CD4-positive, alpha-beta T cell treated with Interferon alpha-2 for 1 hour (primary cell): ENCODE measurements at places on chromosomes 3 and 15.

- DNase-seq, result no peak
Measured at GRCh38 chr15:50484781-50485180, 60.6 kb downstream of the USP8 start.

DNA sequence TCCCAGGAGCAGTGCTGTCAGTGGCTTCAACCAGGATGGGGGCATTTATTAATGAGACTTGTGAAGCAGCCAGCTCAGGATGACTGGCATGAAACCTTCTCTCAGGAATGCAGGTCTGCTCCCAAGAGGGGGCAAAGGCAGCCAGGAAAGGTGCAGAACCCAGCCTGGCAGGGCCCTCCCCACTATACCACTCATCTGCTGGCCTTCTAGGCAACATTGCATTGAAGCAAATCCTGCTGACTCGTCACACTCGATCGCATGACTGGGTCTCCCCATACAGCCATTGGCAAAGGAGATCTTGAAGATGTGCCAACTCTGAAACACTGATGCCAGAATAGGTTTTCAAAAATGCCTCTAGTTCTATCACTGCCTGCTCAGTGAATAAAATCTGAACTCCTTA, 65.7 kb upstream of the CMTM7 start:
- DNase-seq, result no peak

DNA sequence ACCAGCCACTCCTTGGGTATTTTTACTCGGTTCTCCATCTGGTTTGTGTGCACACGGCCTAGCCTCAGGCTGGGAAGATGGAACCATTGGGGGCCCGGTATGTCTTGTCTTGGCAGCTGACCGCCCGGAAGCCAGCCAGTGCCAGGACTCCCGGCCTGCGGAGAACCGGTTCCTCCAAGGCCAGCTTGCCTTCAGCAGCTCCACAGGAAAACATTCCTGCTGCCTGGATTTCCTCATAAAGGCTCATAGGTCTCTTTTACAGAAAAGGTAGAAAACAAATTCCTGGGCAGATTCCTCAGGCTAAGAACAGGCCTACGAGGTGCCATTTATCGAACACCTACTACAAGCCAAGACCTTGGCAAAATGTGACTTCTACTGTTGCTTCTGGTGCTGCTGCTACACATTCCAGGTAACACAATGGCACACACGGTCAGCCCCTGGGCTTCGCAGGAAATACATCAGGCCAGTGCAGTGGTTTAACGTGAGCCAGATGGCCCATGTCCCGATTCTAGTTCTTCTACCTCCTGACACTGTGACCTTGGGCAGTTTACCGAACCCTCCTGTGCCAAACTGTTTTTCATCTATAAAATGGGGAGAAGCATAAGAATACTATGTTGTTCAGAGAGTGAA, 141.8 kb downstream of the OPA1 start:
- DNase-seq, result no peak

DNA sequence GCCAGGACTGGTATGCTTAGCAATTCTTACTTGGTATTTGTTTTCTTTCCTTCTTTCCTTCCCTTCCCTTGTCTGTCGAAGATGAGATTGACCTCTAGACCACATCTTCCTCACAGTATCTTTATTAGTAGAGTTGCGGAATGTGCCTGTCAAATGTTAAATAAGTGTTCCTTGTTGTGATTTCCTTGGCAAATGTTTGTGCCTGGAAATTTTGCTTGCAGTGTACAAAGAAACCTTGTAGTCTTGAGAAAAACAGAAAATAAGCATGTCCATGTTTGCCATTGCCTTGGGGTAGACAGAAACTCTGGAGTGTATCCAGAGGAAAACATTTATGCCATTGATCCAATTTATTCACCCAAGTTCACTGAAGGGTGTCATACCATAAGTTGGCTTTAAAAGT, 79.5 kb upstream of the ZNF385D start:
- DNase-seq, result no peak

DNA sequence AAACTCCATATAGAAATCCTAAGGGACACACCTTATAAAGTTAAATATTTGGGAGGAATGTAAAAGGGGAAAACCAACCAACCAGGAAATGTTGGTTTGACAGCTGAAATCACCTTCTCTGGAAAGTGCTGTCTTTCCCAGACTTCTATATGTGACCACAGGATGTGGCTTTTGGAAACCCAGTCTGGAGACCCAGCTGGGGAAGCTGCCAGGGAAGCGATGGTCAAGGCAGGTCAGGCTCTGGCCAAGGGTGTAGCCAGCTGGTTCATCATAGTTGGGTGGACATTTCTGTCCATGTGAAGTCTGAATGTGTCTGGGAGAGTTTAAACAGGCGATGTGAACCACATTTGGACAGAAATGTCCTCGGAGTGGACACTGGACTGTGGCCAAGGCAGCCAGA, 73.9 kb downstream of the ARNT2 start:
- no peak for DNase-seq

GRCh38 chr3:31981206-31982181, at the start of the genes OSBPL10 and ZNF860:
Gene OSBPL10, minus strand, starts transcription at chr3:31981262. Its CDS starts 83 bp downstream, at chr3:31981179.
Gene ZNF860, plus strand, starts transcription at chr3:31981750. Its CDS starts 7,330 bp downstream, at chr3:31989080.
- peak; percentile 16 for DNase-seq

DNA sequence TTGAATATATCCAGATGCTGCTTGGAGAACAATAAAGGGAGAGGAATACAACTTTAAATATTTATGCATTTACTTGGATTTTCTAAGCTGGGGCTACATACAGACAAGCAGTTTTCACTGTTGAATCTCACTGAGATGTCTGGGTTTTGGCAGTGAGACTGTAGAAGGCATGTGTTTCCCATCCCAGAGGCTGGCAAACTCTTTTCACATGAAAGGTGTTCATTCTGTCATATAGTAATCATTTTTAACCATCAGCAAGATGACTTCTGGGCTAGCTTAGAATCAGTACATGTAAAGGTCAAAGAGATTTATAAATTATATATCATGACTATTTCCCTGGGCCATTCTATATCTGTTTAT, 218.7 kb upstream of the SGO1 start:
- no peak for DNase-seq
